ENCODE measurements at places on chromosomes 2 and 18.

- DNase-seq = no peak
These were observed 3.0 kb upstream of the FIGLA start for GRCh38 chr2:70793450-70793849.

DNA sequence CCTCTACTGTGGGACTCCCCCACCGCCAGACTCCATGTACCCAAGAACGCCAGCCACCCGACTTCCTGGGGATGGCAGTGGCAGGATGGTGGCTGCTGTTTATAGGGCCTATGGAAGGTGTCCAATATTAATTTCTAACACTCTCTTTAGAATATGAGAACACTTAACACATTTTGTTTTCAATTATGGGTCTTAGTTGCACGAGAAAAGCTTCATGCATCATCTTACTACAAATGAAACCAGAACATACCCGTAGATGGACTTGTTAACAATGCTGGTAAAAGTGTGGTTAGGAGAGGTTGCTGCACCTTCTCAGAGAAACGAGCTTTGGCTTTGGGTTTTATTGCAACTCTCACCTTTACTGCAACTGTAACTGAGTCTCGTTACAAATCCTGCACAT lies 335.6 kb upstream of the ID2 start:
- DNase-seq = no peak

- DNase-seq = no peak
These were observed at the start of gene MAT2A for GRCh38 chr2:85538507-85539360. Gene MAT2A (plus strand): TSS chr2:85539168. CDS start chr2:85539288, 120 bp downstream.

DNA sequence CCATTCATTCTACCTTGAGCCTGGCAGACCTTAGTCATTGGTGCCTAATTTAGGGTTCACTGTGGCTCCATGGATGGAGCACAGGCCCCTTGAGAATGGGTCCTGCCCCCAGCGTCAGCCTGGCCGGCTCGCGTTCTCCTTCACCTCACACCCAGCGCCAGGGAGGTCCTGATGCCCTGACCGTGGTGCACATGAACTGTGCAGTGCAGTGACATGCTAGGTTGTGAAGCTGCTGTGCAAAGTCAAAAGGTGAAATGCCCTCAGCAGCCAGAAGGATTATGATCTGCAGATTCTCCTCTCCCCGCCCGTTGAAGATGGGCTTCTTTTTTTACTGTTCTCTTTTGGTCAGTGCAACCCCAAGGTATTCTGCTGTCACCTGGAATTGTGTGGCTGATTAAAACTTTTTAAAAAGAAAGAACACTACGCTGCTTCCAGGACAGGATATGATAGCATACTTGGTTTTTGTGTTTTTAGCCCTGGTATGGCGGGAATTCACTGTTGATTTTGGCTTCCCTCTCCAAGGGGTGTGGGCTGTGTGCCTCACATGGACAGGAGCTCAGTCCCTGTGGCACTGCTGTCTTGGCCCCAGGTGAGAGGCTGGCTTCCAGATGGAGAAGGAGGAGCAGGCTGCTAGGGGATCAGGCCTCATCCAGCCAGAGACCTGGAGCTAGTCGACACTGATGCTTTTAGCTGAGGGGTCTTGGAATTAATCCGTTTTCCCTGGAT lies 49.4 kb upstream of the MCFD2 start:
- DNase-seq = no peak

DNA sequence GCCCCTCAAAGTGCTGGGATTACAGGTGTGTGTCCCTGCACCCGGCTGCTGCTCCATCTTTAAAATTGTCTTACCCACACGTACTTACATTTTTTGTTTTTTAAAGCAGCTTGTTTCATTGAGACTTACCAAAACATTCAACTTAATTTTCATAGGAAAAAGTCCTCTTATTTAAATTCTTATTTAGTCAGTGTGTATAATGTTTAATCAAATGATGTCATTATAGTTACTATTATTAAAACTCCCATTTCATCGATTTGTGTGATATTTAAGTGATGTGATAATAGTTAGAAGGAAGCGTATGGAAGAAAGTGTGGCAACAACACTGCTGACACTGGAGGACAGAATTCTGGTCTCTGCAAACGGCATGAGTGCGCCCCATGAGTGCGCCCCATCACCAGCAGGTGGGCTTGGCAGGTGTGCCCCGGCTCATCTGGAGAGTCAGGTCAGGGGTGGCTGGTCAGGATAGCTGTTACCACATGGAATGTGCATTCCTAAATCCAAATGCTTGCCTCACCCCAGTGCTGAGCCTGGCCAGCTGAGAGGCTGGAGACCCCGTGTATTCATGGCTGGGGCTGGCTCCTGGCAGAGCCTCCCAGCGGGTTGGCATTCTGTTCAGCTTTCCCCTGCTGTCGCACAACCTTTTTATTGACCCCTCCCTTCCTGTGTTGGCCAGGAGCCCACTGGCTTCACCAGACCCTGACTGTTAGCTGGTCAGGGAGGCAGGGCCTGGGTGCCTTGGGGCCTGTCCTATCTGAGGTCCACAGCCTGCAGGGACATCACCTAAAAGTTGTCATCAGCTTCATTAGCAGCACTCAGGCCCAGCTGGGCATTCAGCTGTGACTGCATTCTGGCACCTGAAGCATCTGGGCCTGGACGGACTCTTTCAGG lies 79.7 kb downstream of the AGAP1 start:
- DNase-seq = no peak
